ENCODE measurements at places on chromosomes 1 and 21. TPM values are rescaled to one million over a fixed set of nuclear protein-coding genes. Genes with fewer than 3 reads are reported as not detected.

TNFSF4 gene
- total RNA-seq = 0.41 TPM

NUF2 gene
- 57.6 TPM for total RNA-seq

GRCh38 chr1:234613128-234613875, 3.3 kb upstream of the IRF2BP2 start:
- peak overlapping the region; percentile 70 for H3K4me3 ChIP-seq
- DNase-seq = no peak
- H3K27ac ChIP-seq = peak overlapping the region; percentile 99
- no peaks in the 10 kb centered on the region for H3K27me3 ChIP-seq

DNA sequence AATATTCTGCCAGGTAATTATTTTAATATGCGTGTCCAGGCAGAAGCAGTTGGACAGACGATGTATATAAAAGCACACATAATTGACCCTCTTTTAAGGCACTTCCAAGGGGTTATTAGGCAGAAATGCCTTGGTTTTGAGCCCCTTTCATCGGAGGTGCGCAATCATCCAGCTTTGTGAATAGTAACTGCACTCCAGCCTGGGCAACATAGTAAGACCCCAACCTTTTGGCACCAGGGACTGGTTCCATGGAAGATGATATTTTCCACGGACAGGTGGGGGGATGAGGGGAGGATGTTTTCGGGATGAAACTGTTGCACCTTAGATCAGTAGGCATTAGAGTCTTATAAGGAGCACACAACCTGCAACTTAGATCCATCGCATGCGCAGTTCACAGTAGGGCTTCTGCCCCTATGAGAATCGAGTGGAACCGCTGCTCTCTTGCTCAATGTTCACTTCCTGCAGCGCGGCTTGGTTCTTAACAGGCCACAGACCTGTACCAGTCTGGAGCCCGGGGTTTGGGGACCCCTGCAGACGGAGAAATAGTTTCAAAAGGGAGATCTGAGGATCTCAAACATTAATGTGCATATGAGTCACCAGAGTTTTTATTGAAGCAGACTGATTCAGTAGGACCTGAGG, 1.8 kb upstream of the MCOLN2 start:
- peaks cover 24% of the 10 kb centered on the region for H3K36me3 ChIP-seq
- peak overlapping the region; percentile 80 for H3K4me3 ChIP-seq
- H3K4me1 ChIP-seq = peaks cover 35% of the 10 kb centered on the region
- H3K27ac ChIP-seq = peak overlapping the region; percentile 49
- peak; percentile 69 for DNase-seq

GRCh38 chr1:211133836-211134669, at the start of gene KCNH1:
Gene KCNH1, minus strand, starts transcription at chr1:211134148. Its CDS starts 203 bp downstream, at chr1:211133945.
- peak within 1 kb of the TSS; percentile 54 for H3K4me3 ChIP-seq
- H3K27ac ChIP-seq = peak within 1 kb of the TSS; percentile 26
- H3K27me3 ChIP-seq = peaks cover 41% of the 10 kb centered on the region
- DNase-seq = peak; percentile 91
- peaks cover 13% of the 10 kb centered on the region for H3K4me1 ChIP-seq
- no peaks in the 10 kb centered on the region for H3K36me3 ChIP-seq

LRP8 gene
- 46.5 TPM for total RNA-seq

DNA sequence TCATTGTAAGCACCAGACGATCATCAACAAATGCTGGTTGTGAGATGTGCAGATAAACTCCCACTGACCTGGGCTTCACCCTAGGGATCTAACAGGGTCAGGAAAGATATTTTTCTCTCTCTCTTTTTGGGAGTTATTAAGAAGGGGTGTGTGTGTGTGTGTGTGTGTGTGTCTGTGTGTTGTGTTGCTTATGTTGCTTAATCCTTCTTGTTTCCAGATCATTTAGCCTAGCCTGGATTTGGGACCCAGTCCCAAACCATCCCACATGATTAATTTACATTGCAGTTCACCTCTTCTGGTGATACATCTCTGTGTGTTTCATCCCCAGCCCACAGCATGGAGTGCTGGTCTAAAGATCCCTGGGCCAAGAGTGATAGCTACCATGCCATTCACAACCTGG, 122.8 kb upstream of the IPO9 start:
- H3K27me3 ChIP-seq = no peaks in the 10 kb centered on the region
- no peak overlapping the region for H3K27ac ChIP-seq
- no peak overlapping the region for H3K4me3 ChIP-seq
- no peaks in the 10 kb centered on the region for H3K36me3 ChIP-seq
- no peaks in the 10 kb centered on the region for H3K4me1 ChIP-seq

DNA sequence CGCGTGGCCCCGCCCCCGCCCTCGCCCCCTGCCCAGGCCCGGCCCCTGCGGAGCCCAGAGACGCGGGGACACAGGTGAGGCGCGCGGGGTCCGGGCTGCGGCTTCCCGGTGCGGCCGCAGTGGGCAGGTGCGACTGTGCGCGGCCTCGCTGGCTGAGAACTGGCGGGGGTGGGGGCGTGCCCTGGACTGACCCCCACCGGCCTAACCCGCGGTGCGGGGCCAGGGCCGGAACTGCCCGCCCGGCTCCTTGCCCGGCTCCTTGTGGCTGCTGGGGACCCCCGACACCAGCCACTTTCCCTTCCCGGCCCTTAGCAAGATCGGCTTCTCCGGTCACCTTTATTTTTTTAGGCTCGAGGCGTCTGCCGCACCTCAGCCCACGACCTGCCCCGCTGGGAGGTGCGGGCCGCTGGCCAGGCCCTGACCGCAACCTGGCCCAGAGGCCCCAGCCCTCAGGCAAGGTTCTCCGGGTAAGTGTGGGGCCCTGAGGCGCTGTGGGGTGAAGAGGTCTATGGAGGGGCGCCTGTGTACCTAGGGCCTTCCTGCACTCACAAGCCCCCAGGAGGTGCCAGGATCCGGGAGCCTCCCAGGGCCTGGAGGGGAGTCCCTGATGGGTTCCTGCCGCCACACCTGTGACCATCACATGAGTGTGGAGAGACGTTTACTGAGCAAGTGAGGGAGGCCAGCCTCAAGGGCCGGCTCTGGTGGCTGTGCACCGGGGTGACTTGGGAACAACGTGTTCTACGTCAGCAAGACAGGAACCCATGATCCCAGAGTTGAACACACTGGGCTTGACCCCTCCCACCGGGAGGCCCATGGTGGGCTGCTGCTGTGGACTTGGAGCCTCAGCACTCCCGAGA, at the start of gene SMIM1:
SMIM1 (plus strand) TSS at position 35 of the 857 bp plus-strand sequence. CDS start 2,625 bp downstream, outside the sequence.
- H3K27ac ChIP-seq = peak within 1 kb of the TSS; percentile 78
- H3K4me1 ChIP-seq = peaks cover 10% of the 10 kb centered on the region
- peak within 1 kb of the TSS; percentile 70 for H3K4me3 ChIP-seq
- no peaks in the 10 kb centered on the region for H3K36me3 ChIP-seq

RGS4 gene
- total RNA-seq = not detected

PTPN7 gene
- 221 TPM for total RNA-seq

DNA sequence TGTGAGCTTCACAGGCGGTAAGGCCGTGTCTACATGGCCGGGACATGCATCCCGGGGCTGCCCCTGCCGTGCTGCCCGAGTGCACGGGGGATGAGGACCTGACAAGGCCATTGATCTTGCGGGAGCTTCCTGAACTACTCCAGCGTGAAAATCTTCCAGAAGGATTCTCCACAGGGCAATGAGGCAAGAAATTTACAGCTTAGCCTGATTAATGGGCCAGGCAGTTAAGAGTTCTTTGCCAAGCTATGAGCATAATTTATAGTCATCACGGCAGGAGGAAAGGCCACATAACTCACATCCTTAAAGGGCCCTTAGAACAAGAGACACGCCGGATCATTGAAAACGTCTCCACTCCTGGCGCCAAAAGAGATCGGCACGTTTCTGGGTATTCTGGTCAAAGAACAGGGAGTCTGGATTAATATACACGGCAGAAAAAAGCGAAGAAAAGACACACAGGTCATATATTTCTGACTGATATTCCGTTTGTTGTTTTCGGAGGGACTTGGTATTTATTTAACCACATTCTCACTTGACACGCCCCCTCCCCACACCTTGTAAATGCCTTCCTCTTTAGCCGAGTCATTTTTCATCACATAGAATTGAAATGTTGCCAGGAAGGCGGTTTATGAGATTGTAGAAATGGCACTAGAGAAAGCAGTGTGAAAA, 180.5 kb downstream of the DYRK1A start:
- no peaks in the 10 kb centered on the region for H3K36me3 ChIP-seq
- H3K4me3 ChIP-seq = no peak overlapping the region
- peaks cover 10% of the 10 kb centered on the region for H3K27me3 ChIP-seq

TSTD1 gene
- 42.8 TPM for total RNA-seq

SLFNL1 gene
- total RNA-seq = 0.14 TPM

GPR137B gene
- total RNA-seq = 5.6 TPM

- no peak overlapping the region for H3K27ac ChIP-seq
- no peak overlapping the region for H3K4me3 ChIP-seq
- peaks cover 7% of the 10 kb centered on the region for H3K27me3 ChIP-seq
Measured at GRCh38 chr1:154861607-154862094, 8.4 kb downstream of the KCNN3 start.

GRCh38 chr1:201125800-201126199, 1.2 kb downstream of the ASCL5 start:
- H3K4me1 ChIP-seq = no peaks in the 10 kb centered on the region
- H3K4me3 ChIP-seq = no peak overlapping the region
- H3K27ac ChIP-seq = no peak overlapping the region
- H3K36me3 ChIP-seq = no peaks in the 10 kb centered on the region
- no peak for DNase-seq
- peaks cover 8% of the 10 kb centered on the region for H3K27me3 ChIP-seq

DNA sequence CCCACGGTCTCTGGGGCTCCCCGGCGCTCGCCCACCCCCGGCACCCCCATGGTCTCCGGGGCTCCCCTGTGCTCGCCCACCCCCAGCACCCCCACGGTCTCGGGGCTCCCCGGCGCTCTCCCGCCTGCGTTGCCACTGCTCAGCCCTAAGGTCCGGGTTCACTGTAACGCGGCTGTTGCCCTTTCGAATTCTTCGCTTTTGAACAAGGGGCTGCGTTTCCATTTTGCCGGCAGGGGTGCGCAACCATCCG, 5.2 kb upstream of the FTCD start:
- H3K27me3 ChIP-seq = no peaks in the 10 kb centered on the region
- no peak overlapping the region for H3K4me3 ChIP-seq
- no peak for DNase-seq
- no peaks in the 10 kb centered on the region for H3K4me1 ChIP-seq
- H3K36me3 ChIP-seq = no peaks in the 10 kb centered on the region

S100A9 gene
- total RNA-seq = not detected

DNA sequence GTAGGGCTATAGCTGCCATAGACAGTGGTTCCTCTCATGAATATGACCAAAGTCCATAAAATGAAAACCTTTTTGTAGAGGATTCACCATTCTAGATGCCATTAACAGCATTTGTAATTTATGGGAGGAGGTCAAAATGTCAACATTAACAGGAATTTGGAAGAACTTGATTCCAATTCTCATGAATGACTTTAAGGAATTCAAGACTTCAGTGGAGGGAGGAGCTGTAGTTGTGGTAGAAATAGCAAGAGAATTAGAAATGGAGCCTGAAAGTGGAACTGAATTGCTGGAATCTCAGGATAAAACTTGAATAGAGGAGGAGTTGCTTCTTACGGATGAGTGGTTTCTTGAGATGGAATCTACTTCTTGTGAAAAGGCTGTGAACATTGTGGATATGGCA, 65.4 kb upstream of the ESRRG start:
- H3K4me1 ChIP-seq = no peaks in the 10 kb centered on the region
- no peaks in the 10 kb centered on the region for H3K36me3 ChIP-seq
- no peak overlapping the region for H3K4me3 ChIP-seq
- no peaks in the 10 kb centered on the region for H3K27me3 ChIP-seq

GRCh38 chr1:54167422-54168139, 14.8 kb upstream of the CDCP2 start:
- peaks cover 9% of the 10 kb centered on the region for H3K4me1 ChIP-seq
- no peak overlapping the region for H3K4me3 ChIP-seq
- no peak overlapping the region for H3K27ac ChIP-seq
- H3K36me3 ChIP-seq = no peaks in the 10 kb centered on the region
- no peak for DNase-seq

A3GALT2 gene
- total RNA-seq = not detected

DNA sequence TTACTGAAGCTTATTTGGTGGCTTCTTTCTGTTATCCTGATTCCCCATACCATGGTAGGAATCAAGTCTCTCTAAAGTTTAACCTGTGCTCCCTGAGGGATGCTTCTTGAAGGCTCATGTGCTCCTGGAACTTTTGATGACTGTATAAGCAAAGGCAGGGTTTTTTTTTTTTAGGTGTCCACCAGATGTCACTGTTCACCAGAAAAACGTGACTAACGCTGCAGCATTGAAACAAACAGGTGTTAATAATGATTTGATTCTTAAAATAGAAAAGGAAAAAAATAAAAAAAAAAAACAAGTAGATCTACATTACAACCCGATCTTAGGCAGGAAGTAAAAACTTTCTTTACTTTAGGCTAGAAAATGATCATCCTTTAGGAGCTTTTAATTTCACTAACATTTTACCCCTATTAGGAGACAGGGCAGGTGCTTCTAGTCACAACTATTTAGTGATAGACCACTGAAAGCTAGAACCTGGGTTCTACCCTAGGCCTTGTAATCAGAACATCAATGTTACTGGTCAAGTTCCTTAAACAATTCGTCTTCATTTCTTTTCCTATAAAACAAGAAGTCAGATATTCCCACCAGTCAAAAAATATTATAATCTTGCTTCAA, 223.0 kb downstream of the PLA2G4A start:
- no peak overlapping the region for H3K4me3 ChIP-seq
- peak; percentile 28 for DNase-seq
- H3K27me3 ChIP-seq = no peaks in the 10 kb centered on the region
- no peaks in the 10 kb centered on the region for H3K36me3 ChIP-seq
- no peak overlapping the region for H3K27ac ChIP-seq

- no peaks in the 10 kb centered on the region for H3K4me1 ChIP-seq
- no peak for DNase-seq
- no peaks in the 10 kb centered on the region for H3K36me3 ChIP-seq
- peaks cover 7% of the 10 kb centered on the region for H3K27me3 ChIP-seq
Measured at GRCh38 chr21:15604413-15604812, 125.4 kb upstream of the USP25 start.

DNA sequence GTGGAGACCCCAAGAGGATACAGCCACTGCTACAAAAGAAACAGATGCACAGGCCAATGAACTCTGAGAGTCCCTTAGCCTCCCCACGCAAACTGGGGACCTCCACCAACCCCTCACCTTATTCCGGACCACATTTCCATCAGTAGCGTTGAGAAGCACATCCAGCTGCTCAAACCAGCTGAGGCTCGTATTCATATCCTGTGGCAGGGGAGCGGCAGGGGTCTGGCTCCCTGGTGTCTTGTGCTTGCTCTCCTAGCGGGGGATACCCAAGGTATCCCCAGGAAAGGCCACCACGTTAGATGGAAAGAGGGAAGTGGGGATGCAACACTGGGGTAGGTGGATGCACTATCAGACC, 481 bp downstream of the CCDC163 start:
- peaks cover 9% of the 10 kb centered on the region for H3K36me3 ChIP-seq
- DNase-seq = peak; percentile 45
- peaks cover 23% of the 10 kb centered on the region for H3K4me1 ChIP-seq
- H3K27me3 ChIP-seq = no peaks in the 10 kb centered on the region
- H3K27ac ChIP-seq = peak overlapping the region; percentile 92
- H3K4me3 ChIP-seq = peak overlapping the region; percentile 81

DNA sequence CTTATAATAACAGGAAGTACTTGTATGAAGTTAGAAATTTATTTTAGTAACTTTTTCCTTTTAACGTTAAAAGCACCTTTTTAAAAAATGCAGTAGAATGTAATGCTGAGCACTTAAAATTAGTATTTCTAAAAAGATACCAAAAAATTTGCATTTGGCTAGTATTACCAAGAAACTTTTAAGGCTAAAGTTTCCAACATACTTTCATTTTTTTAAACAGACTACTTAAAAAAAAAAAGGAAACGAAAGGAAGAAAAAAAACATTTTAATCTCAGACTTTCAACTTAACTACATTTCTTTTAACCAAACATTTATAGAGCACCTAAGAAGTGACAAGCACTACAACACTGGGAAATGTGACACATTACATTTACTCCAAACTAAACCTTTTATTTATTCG, 2.8 kb downstream of the ARID4B start:
- peaks cover 40% of the 10 kb centered on the region for H3K36me3 ChIP-seq
- peaks cover 50% of the 10 kb centered on the region for H3K4me1 ChIP-seq
- DNase-seq = no peak
- peak overlapping the region; percentile 91 for H3K4me3 ChIP-seq
- no peaks in the 10 kb centered on the region for H3K27me3 ChIP-seq

Data from activated CD4-positive, alpha-beta T cell treated with anti-CD3 and anti-CD28 coated beads for 36 hours (primary cell).